ENCODE measurements at places on chromosomes 7 and 10. TPM values are rescaled to one million over a fixed set of nuclear protein-coding genes. Genes with fewer than 3 reads are reported as not detected.

GRCh38 chr7:50962281-50962883 lies 179.7 kb upstream of the GRB10 start:
- no peak for DNase-seq

DNA sequence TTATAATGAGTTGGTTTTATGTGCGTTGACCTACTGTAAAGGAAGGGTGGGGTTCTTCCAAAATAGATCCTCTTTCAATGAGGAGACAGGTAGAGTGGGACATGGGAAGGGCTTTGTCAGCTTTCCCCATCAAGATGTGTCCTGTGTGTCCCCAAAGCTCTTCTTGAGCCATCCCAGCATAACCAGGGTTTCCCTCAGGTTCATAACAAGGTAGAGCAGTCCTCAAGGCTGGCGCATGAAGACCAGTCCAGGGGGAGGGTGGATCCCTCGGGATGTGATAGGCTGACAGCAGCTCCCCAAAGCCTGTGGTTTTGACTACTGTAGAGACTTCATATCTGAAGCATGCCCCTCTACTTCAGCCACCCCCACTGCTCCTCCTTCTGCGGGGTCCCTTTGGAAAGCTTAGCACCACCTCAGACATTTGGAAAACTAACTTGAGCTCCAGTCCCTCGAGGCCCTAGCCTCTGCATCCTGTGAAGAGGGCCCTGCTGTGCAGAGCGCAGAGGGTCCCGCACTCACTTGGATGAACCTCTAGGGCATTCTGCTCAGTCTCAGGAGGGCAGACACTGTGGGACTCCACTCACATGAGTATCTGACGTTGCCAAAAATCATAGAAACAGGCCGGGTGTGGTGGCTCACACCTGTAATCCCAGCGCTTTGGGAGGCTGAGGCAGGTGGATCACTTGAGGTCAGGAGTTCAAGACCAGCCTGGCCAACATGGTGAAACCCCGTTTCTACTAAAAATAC lies 1.1 kb upstream of the GIMAP8 start:
- no peak for DNase-seq

POM121 gene
- total RNA-seq, result 5.3 TPM

DNA sequence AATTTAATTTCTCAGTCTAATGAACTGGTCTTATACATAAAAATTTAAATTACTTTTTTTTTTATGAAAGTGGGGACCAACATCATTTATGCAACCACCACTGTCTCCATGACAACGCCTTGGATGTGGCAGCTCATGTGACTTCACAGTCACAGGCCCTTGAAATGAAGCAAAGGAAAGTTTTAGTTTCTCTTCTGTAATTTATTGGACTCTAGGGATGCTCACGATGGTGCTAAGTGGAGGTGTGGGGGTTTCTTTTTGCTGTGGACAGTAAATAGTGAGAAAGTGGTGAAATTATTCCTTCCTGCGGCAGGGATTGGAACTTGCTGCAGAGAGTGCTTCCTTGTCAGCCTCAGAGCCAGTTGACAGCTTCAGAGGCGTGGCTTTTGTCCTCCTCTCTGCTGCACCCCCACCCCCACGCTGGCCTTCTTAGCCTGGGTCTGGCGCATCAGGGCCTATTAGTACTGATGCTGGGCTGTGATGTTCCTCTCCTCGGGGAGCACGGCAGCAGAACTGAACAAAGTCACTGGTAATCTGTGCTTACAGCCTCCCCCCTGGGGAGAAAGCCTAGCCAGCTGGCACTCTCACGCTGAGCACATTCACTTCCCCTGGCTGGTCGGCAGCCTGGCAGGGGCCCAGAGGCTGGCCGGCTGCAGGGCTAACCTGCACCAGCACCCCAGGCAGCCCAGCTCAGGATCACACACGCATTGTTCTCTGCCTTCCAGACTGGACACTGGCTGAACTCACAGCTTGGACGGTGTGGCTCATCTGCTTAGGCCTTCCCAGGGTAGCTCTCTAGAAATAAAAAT lies 517.5 kb upstream of the GALNT17 start:
- peak; percentile 45 for DNase-seq

GSAP gene
- 3.6 TPM for total RNA-seq

- DNase-seq, result no peak
Measured at GRCh38 chr10:22662733-22663330, 51.5 kb downstream of the PIP4K2A start.

MMD2 gene
- not detected for total RNA-seq

- DNase-seq, result no peak
Measured at GRCh38 chr7:137717811-137718271, 128.9 kb downstream of the DGKI start.

DNA sequence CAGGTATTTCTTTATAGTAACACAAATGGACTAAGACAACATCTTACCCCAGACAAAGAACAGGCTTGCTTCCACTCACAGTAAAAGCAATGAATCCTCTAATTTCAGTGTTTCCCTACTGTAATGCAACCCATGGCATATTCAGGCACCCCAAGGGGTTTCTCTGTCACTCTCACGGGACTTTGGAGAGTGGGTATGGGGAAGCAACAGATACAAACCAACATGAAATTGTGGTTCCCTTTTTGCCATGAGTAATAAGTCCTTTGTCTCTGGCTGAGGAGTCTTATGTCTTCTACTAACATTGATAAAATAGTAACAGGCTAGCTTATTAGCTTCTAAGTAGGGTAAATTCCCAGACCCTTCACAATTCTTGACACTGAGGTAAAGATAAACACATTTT lies 51.4 kb upstream of the AOAH start:
- DNase-seq, result no peak

WDR86 gene
- total RNA-seq, result 100 TPM

DNA sequence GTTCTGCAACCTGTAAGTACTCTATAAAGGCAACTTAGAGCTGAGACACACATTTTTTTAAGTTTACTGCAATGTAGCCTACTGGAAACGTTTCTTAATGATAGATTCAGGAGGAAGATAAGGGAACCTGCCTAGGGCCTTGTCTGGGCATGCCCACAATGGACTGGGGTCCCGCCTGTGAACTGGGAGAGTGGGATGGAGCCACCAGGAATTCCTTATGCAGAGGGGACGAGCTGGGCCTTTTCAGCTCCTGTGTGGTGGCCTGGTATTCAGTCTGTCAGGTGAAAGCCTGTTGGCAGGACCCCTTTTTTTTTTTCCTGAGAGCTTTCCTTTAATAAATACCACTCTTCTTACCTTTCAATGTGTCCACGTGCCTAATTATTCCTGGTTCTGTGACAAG lies 384.4 kb upstream of the ZWINT start:
- DNase-seq, result no peak

NXPH1 gene
- not detected for total RNA-seq

DNA sequence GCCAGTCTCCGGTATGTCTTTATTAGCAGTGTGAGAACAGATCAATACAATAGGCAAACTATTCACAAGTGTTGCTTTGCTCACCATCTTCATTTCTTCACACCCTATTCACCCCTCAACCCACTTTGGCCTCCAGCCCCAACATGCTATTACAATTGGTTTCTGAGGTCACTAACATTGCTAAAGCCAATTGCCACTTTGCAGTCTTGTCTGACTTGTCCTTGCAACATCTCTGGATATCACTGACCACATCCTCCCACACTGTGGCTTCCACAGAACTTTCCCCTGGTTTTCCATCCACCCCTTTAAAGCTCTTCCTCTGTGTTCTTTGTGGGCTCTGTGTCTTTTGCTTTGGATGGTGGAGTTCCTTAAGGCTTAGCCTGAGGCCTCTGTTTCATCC lies 5.2 kb upstream of the APBB1IP start:
- no peak for DNase-seq

TMEM229A gene
- not detected for total RNA-seq

DYNC1I1 gene
- total RNA-seq, result 17.9 TPM

ELN gene
- total RNA-seq, result 37.4 TPM

LLCFC1 gene
- not detected for total RNA-seq

WDR37 gene
- total RNA-seq, result 21.7 TPM

DNA sequence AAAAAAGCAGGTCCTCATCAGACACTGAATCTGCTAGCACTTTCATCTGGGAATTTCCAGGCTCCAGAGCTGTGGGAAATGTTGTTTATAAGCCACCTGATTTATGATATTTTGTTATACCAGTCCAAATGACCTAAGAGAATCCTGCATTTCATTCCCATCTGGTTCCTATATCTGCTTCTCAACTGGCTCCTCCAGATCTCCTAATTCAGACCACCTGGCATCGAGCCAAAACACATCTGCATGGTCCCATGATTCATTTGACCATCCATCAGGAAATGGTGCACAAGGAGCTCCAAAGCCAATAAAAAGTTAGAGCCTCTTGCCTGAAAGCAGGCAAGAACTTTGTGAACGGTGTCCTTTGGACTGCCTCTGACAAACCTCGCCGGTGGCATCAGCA lies 108.9 kb downstream of the IPMK start:
- no peak for DNase-seq

- DNase-seq, result no peak
Measured at GRCh38 chr10:124689911-124690498, 54.2 kb downstream of the FAM53B start.

COL13A1 gene
- total RNA-seq, result 2.1 TPM

- DNase-seq, result no peak
Measured at GRCh38 chr7:111004310-111004901, 86.5 kb upstream of the LRRN3 start.

- no peak for DNase-seq
Measured at GRCh38 chr10:100508691-100509150, 10.9 kb downstream of the SEC31B start.

GRCh38 chr10:131897297-131897899 lies 3.4 kb upstream of the PPP2R2D start:
- DNase-seq, result no peak

DNA sequence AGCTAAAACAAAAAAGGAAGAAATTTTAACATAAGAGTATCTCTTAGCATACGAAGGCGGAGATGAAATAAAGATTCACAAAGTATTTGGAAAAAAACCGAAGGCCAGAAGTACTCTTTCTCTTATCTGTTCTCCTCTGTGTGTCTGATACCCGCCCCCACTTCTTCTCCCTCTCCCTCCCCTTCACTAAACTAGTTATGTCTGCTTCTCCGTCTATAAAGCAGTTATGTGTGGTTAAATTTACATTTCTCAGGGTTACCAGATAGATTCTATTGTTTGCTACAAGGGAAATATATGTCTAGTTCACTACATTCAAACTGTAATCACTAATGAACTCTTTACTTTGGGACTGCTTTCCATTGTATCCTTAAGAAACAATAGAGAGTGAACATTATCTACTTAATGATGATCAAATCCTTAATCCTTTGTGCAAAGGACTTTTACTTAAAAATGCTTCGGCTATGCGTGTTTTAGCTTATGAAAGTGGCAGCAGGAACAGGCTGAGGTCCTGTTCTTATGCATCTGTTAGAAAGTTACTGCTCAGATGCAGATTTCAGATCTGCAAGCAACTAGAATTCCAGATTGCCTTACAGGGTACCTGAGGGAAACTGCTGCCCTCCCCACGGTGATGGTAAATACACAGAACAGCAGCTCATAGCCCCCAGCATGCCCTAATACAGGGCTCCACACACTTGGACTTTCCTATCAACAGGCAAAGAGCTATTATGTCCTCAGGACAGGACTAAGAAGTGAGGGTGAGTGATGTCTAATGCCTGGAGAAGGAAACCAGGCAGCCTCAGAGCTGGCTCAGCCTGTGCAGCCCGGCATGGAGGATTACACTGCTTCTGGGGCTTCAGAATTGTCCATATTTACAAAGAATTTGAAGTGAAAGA lies 273.3 kb downstream of the FZD1 start:
- DNase-seq, result no peak

DNA sequence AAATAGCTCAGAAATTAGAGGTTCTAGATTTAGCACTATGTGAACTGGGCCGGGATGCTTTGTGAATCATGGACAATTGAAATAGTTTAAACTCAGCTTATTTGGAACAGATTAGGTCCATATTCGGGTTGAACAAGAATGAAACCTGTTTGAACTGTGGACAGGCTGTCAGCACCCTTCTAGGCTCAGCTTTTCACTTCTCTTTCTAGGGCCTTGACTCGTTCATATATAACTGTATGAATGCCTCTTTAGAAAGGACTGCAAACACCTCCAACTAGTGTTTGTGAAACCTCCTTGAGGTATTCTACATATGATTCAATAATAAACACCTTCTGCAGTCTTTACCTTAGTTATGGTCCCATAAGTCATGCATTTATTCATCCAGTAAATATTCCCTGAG lies 115.6 kb downstream of the REEP3 start:
- no peak for DNase-seq

GRCh38 chr10:21811245-21811585 lies 192.3 kb downstream of the DNAJC1 start:
- DNase-seq, result no peak

GRCh38 chr10:48885376-48885775 lies 54.3 kb downstream of the LRRC18 start:
- DNase-seq, result no peak

CHRM2 gene
- total RNA-seq, result not detected

DNA sequence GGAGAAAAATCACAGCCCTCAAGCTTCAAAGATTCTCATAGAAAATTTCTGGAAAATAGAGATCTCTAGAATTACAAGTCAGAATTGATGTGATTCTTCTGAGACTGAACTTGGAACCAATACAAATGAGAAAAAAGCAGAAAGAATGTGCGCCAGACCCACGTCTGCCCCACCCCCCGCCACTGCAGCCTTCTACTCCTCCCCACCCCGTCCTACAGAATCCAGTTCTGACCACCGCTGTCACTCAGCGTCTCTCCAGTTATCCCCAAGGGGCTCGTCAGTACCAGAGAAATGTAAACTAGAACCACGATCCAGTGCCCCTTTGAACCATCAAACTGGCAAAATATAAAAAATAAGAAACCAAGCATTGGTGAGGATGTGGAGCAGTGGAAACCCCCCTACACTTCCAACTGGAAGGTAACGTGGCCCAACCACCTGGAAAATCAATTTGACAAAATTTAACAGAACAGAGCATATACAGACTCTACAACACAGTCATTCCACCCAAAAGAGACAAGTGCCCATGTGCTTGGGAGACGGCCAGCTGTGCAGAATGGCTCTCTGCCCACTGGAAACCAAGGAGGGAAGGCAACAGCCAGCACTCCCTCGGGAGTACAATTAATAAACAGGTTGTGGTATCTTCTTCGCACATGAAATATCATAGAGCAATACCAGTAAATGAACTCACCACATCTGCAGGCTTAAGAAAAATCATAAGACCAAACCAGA lies 397.9 kb downstream of the TNS3 start:
- no peak for DNase-seq

- no peak for DNase-seq
Measured at GRCh38 chr10:91602449-91602848, 30.4 kb downstream of the PPP1R3C start.

DNA sequence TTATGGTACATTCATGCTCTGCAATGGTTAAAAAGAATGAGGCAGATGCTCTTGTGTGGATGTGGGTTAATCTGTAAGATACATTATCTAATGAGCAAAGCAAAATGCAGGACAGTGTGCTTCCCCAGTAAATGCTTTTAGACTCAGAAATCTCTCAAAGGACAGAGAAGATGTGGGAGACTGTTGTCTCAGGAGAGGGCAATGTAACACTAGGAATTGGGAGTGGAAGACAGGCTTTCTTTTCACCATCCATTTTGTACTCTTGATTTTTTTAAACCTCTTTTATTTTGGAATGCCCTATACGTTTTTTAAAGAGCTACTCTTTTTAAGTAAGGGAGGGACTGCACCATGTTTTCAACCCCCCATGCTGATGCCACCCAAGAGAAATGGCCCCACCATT lies 77.5 kb upstream of the ADAM12 start:
- DNase-seq, result no peak

All from uterus (tissue), 4 donors.